ENCODE measurements at places on chromosomes 7 and 10.

DNA sequence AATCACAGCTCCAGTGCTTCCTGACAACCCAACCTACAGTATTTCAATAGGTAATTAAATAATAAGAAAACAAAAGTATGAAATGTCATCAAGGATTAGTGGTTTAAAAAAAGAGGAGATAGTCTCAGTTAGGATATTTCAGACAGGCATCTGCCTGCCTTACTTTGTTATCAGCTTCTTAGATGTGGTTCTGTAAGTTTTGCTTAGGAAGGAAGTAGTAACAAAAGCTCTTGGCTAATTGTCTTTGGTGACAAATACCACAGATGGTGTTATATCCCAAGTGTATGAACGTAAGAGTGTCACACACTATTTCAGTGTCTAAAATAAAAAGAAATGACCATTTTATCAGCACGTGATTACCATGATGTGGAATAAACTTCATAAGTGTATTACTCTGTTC is 9.8 kb upstream of the ACTA2 start:
- DNase-seq = no peak

DNA sequence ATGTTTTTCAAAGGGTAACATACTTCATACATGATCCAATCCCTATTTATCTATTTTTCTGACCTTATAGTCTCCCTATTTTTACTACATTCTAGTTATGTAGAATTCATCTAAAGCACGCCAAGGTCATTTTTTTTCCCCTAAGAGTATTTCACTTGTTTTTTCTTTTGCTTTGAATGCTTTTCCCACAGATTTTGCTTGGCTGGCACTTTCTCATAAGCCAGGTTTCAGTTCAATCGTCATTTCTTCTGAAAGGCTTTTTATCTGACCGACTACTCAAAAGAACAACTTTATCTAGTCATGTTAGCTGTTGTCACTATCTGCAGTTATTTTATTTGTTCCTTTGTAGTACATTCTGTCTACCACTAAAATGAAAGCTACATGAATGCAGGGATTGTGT is 1274.6 kb downstream of the REEP3 start:
- DNase-seq = no peak

- no peak for DNase-seq
Observed at GRCh38 chr10:129765664-129766550, 198.2 kb downstream of the EBF3 start.

DNA sequence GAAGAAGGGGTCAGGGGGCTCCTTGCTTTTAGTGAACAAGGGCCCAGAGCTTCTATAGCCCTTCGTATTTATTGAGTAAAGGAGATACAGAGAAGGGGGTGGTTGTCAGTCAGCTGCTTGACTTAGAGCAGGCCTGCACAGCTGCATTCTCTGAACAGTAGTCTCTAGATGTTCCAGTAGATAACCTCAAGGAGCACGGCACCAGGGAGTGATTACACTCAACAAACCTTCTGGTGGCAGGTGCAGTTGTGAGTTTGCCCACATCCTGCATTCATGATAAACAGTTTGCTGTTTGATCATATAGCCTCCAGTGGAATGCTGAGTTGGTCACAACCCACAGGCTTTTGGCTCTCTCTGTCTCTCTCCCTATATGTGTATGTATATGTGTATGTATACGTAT is 70.0 kb upstream of the GJD4 start:
- DNase-seq = no peak

DNA sequence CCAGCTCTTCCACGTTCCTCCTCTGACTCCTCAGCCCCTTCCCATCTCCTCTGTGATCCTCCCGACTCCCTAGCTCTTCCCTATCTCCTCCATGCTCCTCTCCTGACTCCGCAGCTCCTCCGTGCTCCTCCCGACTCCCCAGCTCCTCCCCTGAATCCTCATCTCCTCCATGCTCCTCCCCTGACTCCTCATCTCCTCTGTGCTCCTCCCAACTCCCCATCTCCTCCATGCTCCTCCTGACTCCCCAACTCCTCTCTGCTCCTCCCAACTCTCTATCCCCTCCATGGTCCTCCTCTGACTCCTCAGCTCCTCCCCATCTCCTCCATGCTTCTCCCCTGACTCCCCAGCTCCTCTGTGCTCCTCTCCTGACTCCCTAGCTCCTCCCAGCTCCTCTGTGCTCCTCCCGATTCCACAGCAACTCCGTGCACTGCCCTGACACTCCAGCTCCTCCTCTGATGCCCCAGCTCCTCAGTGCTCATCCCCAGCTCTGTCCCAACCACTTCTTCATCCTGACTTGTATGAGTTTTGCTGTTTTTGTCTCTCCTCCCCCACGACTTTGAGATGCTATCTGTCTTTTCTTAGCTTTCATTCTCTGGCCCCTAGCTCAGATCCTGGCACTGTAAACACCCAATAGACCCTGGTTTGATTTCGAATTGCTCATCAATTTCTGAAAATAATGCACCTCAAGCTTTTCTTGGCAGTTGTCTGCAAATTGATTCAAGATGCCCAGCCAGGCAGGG is 38.3 kb downstream of the OAT start:
- no peak for DNase-seq
